ENCODE measurements at places on chromosomes 7 and 10.

DNA sequence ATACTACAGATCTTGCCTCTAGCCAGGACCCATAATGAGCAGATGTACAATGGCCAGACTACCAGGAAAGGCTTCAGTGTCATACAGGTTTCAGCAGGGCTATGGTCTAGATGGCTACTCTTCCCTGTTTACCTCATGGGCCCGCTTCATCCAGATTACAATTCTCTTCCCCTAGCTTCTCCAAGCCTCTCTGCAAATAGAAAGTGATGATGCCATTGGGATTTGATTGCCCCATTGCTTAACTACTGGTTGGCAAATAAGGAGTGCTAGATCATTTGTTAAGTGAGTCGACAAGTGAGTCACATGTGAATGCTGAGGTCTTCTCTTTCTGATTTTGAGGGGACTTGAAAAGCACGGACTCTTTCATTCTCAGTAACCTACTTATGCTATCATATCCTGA lies 361.5 kb upstream of the LRRTM3 start:
- no peak for DNase-seq

DNA sequence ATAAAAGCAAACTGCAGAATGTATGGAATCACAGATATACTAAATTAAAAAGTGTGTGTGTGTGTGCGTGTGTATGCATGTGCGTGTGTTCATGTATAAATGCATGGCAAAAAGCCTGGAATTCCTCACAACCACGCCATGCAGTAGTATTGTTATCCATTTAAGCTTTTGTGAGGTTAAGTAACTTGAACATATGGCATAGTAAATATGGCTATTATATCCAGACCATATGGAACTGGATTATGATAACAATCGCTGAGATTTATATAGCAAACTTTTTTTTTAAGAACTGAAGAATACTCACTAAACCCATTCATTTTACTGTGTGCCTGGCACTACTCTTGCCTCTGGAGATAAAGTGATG lies 22.3 kb upstream of the NANOS1 start:
- no peak for DNase-seq

- DNase-seq, result no peak
These were observed 124.0 kb upstream of the PTPN20 start for GRCh38 chr10:46787321-46787615.

GRCh38 chr10:106980495-106981451 lies 183.7 kb downstream of the SORCS1 start:
- DNase-seq, result peak; percentile 15

- no peak for DNase-seq
These were observed 88.7 kb downstream of the TMEM168 start for GRCh38 chr7:112701456-112701855.

Data from GM18507 (cell line).